ENCODE measurements at places on chromosomes 6 and 20.

DNA sequence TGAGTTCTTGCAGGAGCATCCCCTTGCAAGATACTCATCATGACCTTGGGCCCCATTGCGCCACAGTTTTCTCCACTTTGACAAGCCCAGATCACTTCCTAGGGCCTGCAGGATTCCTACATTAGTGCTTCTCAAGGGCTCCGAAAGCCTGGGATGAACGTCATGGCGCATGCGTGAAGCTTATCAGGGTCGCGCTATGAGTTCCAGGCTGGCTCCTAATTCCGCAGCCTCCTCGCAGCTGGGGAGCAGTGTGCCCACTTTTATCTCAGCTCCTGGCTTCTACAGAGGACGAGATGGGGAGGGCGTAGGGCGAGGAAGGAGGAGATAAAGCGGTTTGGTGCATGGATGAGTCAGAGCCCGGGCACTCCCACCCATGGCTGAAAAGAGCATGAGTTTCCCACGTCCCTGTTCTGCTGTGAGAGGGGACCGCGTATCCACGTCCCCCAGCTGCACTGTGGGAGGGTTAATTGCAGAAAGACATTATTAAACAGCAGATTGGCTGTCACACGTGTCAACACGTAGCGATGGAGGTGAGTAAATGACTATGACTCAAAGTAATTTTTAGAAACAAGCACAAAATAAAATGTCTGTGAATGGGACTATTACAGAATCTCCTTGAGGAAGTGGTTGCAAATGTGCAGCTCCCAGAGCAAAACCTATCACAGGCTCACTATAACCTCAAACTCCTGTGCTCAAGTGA is 72.9 kb upstream of the DSP start:
- peak; percentile 23 for DNase-seq

DNA sequence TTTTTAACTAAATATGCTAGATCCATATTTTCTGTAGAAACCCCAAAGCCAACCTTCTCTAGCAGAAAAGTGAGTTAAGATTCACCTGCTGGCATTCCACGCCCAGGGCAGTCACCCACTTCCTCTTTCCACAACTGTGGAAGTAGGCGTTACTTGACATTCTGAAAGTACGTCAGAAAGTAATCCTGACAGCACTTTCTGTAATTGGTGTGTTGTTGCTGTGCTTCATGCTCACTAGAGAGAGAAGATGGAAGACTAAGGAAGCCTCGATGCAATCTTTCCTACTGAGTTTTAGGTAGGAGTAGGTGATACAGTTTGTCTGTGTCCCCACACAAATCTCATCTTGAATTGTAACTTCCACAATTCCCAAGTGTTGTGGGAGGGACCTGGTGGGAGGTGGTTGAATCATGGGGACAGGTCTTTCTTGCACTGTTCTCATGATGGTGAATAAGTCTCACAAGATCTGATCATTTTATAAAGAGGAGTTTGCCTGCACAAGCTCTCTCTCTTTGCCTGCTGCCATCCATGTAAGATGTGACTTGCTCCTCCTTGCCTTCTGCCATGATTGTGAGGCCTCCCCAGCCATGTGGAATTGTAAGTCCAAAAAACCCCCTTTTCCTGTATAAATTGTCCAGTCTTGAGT is 101.1 kb downstream of the MAP3K7 start:
- DNase-seq: no peak

DNA sequence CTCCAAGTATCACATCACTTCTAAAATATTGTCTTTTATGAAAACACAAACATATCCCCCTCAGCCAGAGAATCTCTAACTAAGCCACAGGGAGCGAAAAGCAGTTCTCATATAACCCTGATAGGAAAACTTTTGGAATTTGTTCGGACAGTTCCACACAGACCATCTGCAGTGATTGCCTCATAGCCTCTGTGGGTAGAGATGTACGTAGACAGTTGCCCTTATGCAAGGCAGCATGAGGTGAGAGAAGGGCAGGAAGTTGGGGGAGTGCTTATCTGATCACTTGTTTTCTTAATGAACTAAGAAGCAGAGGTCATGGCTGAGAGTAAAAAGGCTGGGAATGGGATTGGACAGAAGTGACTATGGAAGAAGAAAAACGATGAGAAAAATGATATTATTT is 39.6 kb downstream of the SLC23A2 start:
- no peak for DNase-seq

DNA sequence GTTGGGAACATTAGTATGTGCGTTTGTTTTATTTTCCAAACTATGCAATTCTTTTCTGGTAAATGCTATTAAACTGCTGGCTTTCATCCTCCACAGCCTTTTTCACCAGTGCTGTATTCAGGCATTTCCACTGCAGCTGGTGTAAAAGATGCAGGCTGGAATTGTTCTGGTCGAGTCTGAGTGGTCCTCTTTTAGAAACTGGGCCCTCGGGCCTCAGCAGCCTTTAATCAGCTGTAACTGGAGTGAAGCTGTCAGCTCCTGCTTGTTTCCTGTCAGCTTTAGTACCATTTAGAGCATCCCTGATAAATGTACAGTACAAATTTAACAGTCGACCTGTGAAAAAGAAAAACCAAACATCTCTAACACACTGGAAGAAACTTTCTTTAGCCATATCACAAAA is 979.6 kb downstream of the TFAP2A start:
- no peak for DNase-seq

GRCh38 chr6:119173249-119174084 is 95.0 kb upstream of the FAM184A start:
- no peak for DNase-seq
